ENCODE measurements at places on chromosomes 13 and 19. TPM values are rescaled to one million over a fixed set of nuclear protein-coding genes. Genes with fewer than 3 reads are reported as not detected.

DCT gene
- total RNA-seq: 0.26 TPM

KLK4 gene
- total RNA-seq: not detected

CCNE1 gene
- total RNA-seq: 4.3 TPM

CEACAM4 gene
- not detected for total RNA-seq

ZNF578 gene
- total RNA-seq: 0.70 TPM

UQCR11 gene
- total RNA-seq: 111 TPM

OR7A5 gene
- not detected for total RNA-seq

SNAPC2 gene
- 46.4 TPM for total RNA-seq

GNG14 gene
- not detected for total RNA-seq

CGB5 gene
- total RNA-seq: not detected

Data from pericardium fibroblast (primary cell).